ENCODE measurements at places on chromosomes 16 and 17.
A peak's percentile ranks its signal among the peaks of the same experiment; 100 is the strongest.

- H3K27me3 ChIP-seq, result peaks cover 4% of the 10 kb centered on the region
- H3K4me3 ChIP-seq, result no peak overlapping the region
- no peaks in the 10 kb centered on the region for H3K4me1 ChIP-seq
- H3K36me3 ChIP-seq, result no peaks in the 10 kb centered on the region
Measured at GRCh38 chr16:50881956-50882355, 140.1 kb downstream of the CYLD start.

- no peak for DNase-seq
- H3K36me3 ChIP-seq, result peaks cover 15% of the 10 kb centered on the region
- peak overlapping the region; percentile 95 for H3K4me3 ChIP-seq
- H3K27me3 ChIP-seq, result no peaks in the 10 kb centered on the region
Measured at GRCh38 chr16:68310437-68310773, 341 bp downstream of the SLC7A6OS start.

GRCh38 chr17:56521414-56522141 lies 71.9 kb upstream of the NOG start:
- H3K4me3 ChIP-seq, result no peak overlapping the region
- no peak for DNase-seq
- no peaks in the 10 kb centered on the region for H3K36me3 ChIP-seq
- H3K4me1 ChIP-seq, result no peaks in the 10 kb centered on the region
- no peaks in the 10 kb centered on the region for H3K27me3 ChIP-seq

DNA sequence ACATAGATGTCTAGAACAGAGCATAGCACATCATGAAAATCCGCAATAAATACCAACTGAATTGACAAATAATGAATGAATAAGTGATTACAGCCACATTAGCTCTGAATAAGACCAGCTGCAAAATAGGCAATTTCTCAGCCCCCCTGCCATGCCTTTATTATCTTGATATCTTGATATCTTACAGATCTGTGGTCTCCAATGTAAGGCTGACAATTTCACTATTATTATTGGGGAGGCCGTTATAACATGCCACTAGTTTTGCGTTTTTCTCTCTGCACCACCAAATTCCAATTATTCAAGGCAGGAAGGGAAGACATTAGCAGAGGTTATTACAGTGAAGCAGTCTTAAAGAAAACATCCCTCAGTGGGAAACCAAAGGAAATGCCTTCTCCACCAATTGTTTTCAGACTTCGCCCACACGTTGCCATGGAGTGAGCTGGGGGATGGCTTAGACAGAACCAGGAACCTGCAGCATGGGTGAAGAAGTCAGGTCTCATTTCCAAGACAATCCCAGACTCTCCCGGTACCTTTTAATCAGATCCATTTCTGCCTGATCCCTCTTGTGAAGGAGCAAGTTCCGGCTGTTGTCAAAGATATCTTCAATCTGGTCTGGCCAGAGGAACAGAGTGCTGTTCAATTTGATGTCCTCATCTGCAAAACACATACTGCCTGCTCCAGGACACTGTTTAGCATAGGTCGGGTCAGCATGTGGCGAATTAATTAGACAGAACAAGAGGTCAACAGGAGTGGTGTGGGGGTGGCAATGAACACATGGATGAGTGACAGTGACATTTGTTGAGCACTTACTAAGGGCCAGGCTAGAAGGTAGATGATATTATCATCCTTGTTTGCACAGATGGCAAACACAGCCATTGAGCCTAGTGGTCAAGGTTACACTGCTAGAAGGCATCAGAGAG lies 46.4 kb downstream of the DNAH3 start:
- no peaks in the 10 kb centered on the region for H3K27me3 ChIP-seq
- H3K27ac ChIP-seq, result no peak overlapping the region
- H3K4me1 ChIP-seq, result no peaks in the 10 kb centered on the region
- DNase-seq, result no peak

- no peaks in the 10 kb centered on the region for H3K36me3 ChIP-seq
- H3K27ac ChIP-seq, result no peak overlapping the region
- no peak for DNase-seq
- no peak overlapping the region for H3K4me3 ChIP-seq
Measured at GRCh38 chr17:77908501-77908900, 50.0 kb upstream of the TNRC6C start.

- H3K27ac ChIP-seq, result no peak overlapping the region
- no peaks in the 10 kb centered on the region for H3K27me3 ChIP-seq
- H3K36me3 ChIP-seq, result peaks cover 11% of the 10 kb centered on the region
- H3K4me1 ChIP-seq, result peaks cover 15% of the 10 kb centered on the region
- H3K4me3 ChIP-seq, result no peak overlapping the region
Measured at GRCh38 chr16:25253322-25253721, 4.3 kb downstream of the ZKSCAN2 start.

GRCh38 chr17:27218719-27219488 lies 75.0 kb upstream of the WSB1 start:
- H3K27ac ChIP-seq, result no peak overlapping the region
- no peaks in the 10 kb centered on the region for H3K27me3 ChIP-seq
- H3K36me3 ChIP-seq, result no peaks in the 10 kb centered on the region
- DNase-seq, result no peak

GRCh38 chr16:55624696-55625095 lies 31.1 kb upstream of the SLC6A2 start:
- H3K4me1 ChIP-seq, result no peaks in the 10 kb centered on the region
- no peaks in the 10 kb centered on the region for H3K36me3 ChIP-seq
- no peak overlapping the region for H3K4me3 ChIP-seq
- no peaks in the 10 kb centered on the region for H3K27me3 ChIP-seq

DNA sequence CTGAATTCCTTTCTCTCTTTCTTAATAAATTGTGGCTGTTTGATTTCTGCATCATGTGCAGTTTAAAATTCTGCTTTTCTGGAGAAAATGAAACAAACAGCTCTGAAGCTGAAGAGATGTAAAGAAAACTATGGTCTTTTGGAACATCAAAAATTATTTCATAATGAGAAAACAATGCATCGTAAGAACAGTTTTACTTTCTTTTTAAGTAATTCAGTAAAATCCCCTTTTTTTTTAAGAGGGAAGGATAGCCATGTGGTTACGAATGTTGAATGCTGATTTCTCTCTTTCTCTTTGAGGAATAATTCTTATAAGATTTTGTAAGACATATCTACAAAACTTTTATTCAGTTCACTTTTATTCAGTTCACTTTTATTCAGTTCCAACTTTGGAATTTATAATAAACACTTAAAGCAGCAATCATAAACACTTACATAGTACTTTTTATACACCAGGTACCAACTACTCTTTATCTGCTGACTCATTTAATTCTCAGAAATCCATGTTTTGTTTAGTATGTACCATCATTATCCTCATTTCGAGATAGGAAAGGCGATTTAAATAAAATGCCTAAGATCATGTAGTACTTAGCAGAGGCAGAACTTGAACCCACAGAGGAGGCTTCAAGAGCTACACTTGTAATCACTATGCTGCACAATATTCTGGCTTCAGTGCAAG lies 26.6 kb downstream of the CNTNAP4 start:
- DNase-seq, result no peak
- no peak overlapping the region for H3K4me3 ChIP-seq
- H3K27ac ChIP-seq, result no peak overlapping the region
- no peaks in the 10 kb centered on the region for H3K27me3 ChIP-seq
- H3K4me1 ChIP-seq, result no peaks in the 10 kb centered on the region

GRCh38 chr17:61403801-61404662 lies 4.4 kb downstream of the TBX2 start:
- no peaks in the 10 kb centered on the region for H3K36me3 ChIP-seq
- no peak for DNase-seq
- H3K27ac ChIP-seq, result no peak overlapping the region
- no peak overlapping the region for H3K4me3 ChIP-seq
- peaks cover 61% of the 10 kb centered on the region for H3K27me3 ChIP-seq
- peaks cover 41% of the 10 kb centered on the region for H3K4me1 ChIP-seq

- H3K27me3 ChIP-seq, result no peaks in the 10 kb centered on the region
- no peaks in the 10 kb centered on the region for H3K36me3 ChIP-seq
- H3K4me3 ChIP-seq, result no peak overlapping the region
- peak overlapping the region; percentile 68 for H3K27ac ChIP-seq
Measured at GRCh38 chr17:55817397-55817709, 66.5 kb downstream of the PCTP start.

GRCh38 chr16:56980201-56980535 lies 9.2 kb upstream of the NLRC5 start:
- no peak for DNase-seq
- peaks cover 11% of the 10 kb centered on the region for H3K36me3 ChIP-seq
- peaks cover 30% of the 10 kb centered on the region for H3K4me1 ChIP-seq

- H3K36me3 ChIP-seq, result no peaks in the 10 kb centered on the region
- no peaks in the 10 kb centered on the region for H3K27me3 ChIP-seq
- DNase-seq, result no peak
- no peak overlapping the region for H3K4me3 ChIP-seq
- no peaks in the 10 kb centered on the region for H3K4me1 ChIP-seq
Measured at GRCh38 chr17:50493744-50494143, 14.5 kb upstream of the MYCBPAP start.

DNA sequence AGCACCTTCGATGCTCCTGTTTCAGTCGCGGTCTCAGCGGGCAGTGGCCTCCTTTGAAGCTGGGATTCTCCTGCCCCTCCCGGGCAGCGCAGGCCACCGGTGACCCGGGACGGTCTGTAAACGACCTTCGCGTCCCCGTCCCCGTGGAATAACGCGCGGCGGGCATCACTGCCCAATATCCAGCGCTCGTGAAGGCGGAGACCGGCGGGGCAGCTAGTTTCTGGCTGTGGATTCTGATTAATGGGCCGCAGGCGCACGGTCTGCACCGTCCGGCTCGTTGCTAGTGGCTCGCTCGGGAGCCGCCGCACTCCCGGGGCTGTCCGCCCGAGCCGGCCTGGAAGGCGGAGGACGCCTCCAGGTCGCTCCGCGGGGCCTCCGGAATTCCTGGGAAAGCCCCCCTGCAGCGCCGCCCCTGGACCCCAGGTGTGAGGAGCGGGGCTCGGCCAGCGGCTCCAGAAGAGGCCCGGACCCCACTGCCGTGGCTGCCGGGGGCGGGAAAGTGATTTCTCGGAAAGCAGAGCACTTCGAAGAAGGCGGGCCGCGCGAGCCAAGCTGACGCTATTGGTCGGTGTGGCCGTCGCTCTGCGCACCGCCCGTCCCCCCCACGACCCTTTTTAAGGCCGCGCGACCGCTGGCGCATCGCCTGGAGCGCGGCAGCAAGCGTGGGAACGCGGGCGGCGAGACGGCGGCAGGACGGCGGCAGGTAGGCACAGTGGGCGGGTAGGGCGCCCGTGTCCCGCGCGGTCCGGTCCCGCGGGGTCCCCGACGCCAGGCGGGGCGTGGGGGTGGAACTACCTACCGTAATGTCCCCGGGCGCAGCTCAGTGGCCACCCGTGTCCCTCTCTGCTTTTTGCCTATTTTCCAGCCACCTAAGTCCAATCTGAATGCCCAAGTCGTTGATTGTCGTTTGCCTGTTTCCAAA lies at the start of gene IRF8:
Gene IRF8, plus strand, starts transcription at position 642 of the 922 bp plus-strand sequence. CDS start 3,854 bp downstream, outside the sequence.
- peak; percentile 68 for DNase-seq
- peak within 1 kb of the TSS; percentile 63 for H3K4me3 ChIP-seq
- H3K27me3 ChIP-seq, result peaks cover 3% of the 10 kb centered on the region
- H3K4me1 ChIP-seq, result peaks cover 34% of the 10 kb centered on the region

GRCh38 chr17:74737299-74738050 lies 419 bp downstream of the RAB37 start:
- H3K27ac ChIP-seq, result peak overlapping the region; percentile 63
- no peaks in the 10 kb centered on the region for H3K27me3 ChIP-seq
- peak; percentile 68 for DNase-seq
- H3K4me3 ChIP-seq, result peak overlapping the region; percentile 98

DNA sequence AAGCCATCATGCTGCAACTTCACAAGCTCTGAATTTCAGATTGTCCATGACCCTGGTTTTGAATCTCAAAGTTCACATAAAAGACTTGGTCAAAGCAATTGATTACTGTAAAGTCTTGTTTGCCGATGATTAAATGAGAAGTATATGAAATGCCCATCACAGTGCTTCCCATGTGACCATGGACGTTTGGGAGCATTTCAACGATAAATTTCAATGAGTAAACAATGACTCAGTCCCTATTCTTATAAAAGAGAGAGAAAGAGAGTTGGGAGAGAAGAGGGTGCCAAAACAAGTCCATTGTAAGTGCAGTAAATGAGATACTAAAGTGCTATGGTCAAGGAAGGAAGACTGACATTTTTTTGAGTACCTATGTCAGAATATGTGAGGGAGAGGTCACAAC lies 276.9 kb downstream of the SOX9 start:
- H3K36me3 ChIP-seq, result no peaks in the 10 kb centered on the region
- no peaks in the 10 kb centered on the region for H3K4me1 ChIP-seq
- H3K4me3 ChIP-seq, result no peak overlapping the region
- no peak overlapping the region for H3K27ac ChIP-seq
- DNase-seq, result no peak

DNA sequence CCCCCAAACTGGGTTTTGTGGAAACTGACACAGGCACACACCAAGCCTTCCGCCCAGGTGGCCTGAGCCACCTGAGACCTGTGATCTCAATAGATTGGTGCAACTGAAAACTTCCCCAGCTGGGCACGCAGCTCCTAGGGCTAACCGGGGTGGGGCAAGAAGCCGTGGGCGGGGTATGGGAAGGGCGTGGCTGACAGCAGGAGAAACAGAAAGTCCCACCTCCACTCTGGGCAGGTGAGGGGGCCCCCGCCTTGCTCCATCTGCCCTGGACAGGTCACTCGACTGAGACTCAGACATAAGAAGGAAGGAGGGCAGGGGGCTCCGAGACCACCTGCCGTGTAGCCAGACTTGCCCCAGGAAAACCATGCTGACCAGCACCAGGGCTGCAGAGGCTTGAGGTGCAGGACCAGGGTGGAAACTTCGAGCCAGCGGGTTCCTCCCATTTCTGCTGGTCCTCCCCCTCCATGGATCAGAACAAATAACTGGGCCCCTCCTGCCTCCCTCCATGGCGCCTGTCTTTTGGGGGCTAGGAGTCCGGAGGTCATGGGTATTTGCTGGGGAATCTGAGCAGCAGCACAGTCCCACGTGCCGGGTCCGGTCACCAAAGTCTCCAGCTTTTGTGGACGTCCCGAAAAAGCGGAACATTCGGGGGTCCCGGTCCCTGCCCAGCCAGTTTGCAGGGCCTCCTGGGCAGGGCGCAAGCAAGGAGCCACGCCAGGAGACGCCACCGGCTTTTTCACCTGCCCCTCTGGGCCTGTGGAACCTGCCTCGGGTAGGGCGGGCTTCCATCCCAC lies 1.3 kb downstream of the TIMP2 start:
- DNase-seq, result peak; percentile 54
- H3K4me3 ChIP-seq, result peak overlapping the region; percentile 50
- no peak overlapping the region for H3K27ac ChIP-seq
- peaks cover 7% of the 10 kb centered on the region for H3K27me3 ChIP-seq
- H3K4me1 ChIP-seq, result peaks cover 9% of the 10 kb centered on the region

- no peak for DNase-seq
- H3K36me3 ChIP-seq, result no peaks in the 10 kb centered on the region
- no peak overlapping the region for H3K4me3 ChIP-seq
- no peaks in the 10 kb centered on the region for H3K4me1 ChIP-seq
- H3K27me3 ChIP-seq, result no peaks in the 10 kb centered on the region
- no peak overlapping the region for H3K27ac ChIP-seq
Measured at GRCh38 chr16:86457501-86458148, 52.7 kb upstream of the FOXF1 start.

GRCh38 chr17:42484304-42484703 lies 25.6 kb downstream of the ATP6V0A1 start:
- H3K27ac ChIP-seq, result no peak overlapping the region
- H3K4me1 ChIP-seq, result peaks cover 19% of the 10 kb centered on the region
- no peaks in the 10 kb centered on the region for H3K36me3 ChIP-seq
- peak; percentile 73 for DNase-seq

- peaks cover 7% of the 10 kb centered on the region for H3K4me1 ChIP-seq
- H3K36me3 ChIP-seq, result no peaks in the 10 kb centered on the region
- no peaks in the 10 kb centered on the region for H3K27me3 ChIP-seq
- no peak for DNase-seq
- H3K4me3 ChIP-seq, result no peak overlapping the region
Measured at GRCh38 chr16:56724191-56724590, 5.7 kb upstream of the NUP93 start.

All from CD8-positive, alpha-beta memory T cell (primary cell).